Caco-2 (cell line): ENCODE measurements at places on chromosomes 16 and 17. TPM values are rescaled to one million over a fixed set of nuclear protein-coding genes. Genes with fewer than 3 reads are reported as not detected.

The C1QTNF1 gene
- 16.1 and 19.9 TPM in 2 replicates for total RNA-seq

The RNF157 gene
- 25.9 and 29.3 TPM in 2 replicates for total RNA-seq

The TMEM204 gene
- total RNA-seq = not detected in 2 replicates

The MARF1 gene
- total RNA-seq = 20.2 and 22.3 TPM in 2 replicates

The LMF1 gene
- total RNA-seq = 8.8 and 12.3 TPM in 2 replicates

The CCL5 gene
- total RNA-seq = not detected in 2 replicates

The SECTM1 gene
- 0.37 and 0.75 TPM in 2 replicates for total RNA-seq

The TP53TG3B gene
- total RNA-seq = not detected in 2 replicates

The PRSS27 gene
- 0.72 and 1.1 TPM in 2 replicates for total RNA-seq

The VAMP2 gene
- 10.5 and 12.2 TPM in 2 replicates for total RNA-seq

The IL21R gene
- 0.07 and 0.12 TPM in 2 replicates for total RNA-seq

The SPAG7 gene
- 20.5 and 23.1 TPM in 2 replicates for total RNA-seq

The KRTAP2-2 gene
- not detected in 2 replicates for total RNA-seq

The RRN3 gene
- total RNA-seq = 29.6 and 32.2 TPM in 2 replicates
